Natural killer cell (primary cell): ENCODE measurements at places on chromosomes 1 and 21. TPM values are rescaled to one million over a fixed set of nuclear protein-coding genes. Genes with fewer than 3 reads are reported as not detected.

- peaks cover 7% of the 10 kb centered on the region for H3K27me3 ChIP-seq
- peaks cover 35% of the 10 kb centered on the region for H3K4me1 ChIP-seq
- DNase-seq, result peak; percentile 94
Observed at GRCh38 chr1:45543581-45544417, 6.8 kb upstream of the AKR1A1 start.

GRCh38 chr1:202323731-202324130, 18.0 kb downstream of the UBE2T start:
- H3K27ac ChIP-seq, result no peak overlapping the region
- DNase-seq, result no peak
- H3K4me1 ChIP-seq, result no peaks in the 10 kb centered on the region
- no peak overlapping the region for H3K4me3 ChIP-seq

GRCh38 chr1:38331496-38332210, 285.1 kb upstream of the POU3F1 start:
- no peak overlapping the region for H3K4me3 ChIP-seq
- no peak for DNase-seq
- no peak overlapping the region for H3K27ac ChIP-seq
- H3K4me1 ChIP-seq, result no peaks in the 10 kb centered on the region
- H3K36me3 ChIP-seq, result no peaks in the 10 kb centered on the region
- H3K27me3 ChIP-seq, result no peaks in the 10 kb centered on the region

DNA sequence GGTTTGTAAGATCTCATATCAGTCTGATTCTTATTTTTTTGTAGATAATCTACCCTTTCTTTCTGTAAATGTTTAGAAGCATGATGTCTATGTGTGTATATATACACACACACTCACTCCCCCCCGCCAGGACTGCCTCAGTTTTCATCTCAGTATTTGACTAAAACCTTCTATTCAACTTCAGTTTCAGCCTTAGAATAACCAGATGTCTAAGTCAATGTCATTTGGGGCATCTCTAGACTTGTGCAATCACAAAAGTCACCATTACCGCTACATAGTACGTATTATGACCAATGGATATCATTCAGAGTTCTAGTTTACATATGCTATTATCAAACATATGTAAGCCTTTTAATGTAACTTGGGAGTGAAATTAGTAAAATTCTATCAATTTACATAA, 53.3 kb upstream of the BOLA1 start:
- H3K36me3 ChIP-seq, result peaks cover 9% of the 10 kb centered on the region
- no peaks in the 10 kb centered on the region for H3K27me3 ChIP-seq
- peak overlapping the region; percentile 22 for H3K27ac ChIP-seq
- peaks cover 10% of the 10 kb centered on the region for H3K4me1 ChIP-seq
- H3K4me3 ChIP-seq, result no peak overlapping the region
- no peak for DNase-seq

Gene TMEM61
- not detected for total RNA-seq

DNA sequence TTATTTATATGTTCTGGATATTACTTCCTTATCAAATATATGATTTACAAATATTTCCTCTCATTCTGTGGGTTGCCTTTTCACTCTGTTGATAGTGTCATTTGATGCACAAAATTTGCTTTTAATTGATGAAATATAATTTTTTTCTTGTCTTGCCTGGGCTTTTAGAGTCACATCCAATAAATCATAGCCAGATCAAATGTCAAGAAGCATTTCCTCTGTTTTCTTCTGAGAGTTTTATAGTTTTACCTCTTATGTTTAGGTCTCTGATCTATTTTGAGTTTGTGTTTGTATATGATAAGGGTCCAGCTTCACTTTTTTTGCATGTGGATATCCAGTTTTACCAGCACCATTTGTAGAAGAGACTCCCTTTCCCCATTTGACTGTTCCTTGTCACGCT, 29.5 kb downstream of the CD46 start:
- no peaks in the 10 kb centered on the region for H3K4me1 ChIP-seq
- peaks cover 36% of the 10 kb centered on the region for H3K36me3 ChIP-seq
- DNase-seq, result no peak
- H3K27me3 ChIP-seq, result no peaks in the 10 kb centered on the region
- no peak overlapping the region for H3K4me3 ChIP-seq
- no peak overlapping the region for H3K27ac ChIP-seq

Gene TBX19
- total RNA-seq, result 5.3 TPM

DNA sequence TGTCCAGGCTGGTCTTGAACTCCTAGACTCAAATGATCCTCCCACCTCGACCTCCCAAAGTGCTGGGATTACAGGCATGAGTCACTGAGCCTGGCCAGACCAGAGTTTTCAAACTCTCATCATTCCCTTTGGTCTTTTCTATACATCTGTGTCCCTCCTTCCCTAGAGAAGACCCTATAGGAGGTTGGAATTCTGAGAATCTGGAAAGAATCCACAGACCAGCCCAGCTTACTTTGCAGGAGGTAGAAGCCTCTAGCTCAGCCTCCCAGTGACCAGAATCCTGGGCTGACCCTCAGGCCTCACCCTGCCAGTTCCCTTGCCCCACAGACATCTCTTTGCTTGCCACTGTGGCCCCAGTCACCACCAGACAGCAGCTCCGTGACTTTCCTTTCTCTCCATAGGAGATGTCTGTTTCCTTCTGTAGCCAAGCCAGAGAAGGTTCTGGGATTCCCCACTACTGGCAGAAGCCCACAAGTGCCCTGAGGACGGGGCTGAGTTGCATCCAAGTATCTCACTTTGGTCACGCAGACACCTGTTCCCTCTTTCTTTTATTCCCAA, 34.7 kb upstream of the KHDRBS1 start:
- H3K4me3 ChIP-seq, result no peak overlapping the region
- no peak overlapping the region for H3K27ac ChIP-seq
- H3K4me1 ChIP-seq, result peaks cover 29% of the 10 kb centered on the region
- no peaks in the 10 kb centered on the region for H3K36me3 ChIP-seq

DNA sequence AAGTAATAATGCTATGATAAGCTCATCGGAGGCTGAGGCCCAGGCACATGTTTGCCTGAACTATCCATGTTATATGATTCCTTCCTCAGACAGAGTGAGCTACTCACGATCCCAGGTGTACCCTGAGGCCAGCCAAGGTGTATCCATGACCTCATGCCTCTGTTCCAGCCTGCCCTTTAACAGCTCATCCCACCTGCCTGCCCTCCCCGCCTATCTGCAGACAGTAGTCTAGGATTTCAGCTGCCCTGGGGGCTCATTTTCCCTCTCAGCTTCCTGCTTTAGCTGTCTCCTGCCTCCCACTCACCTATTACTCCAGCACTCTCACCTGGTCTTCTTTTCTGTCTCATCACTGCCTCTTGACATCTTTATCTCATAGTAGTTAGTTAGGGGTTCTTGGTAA, 1.9 kb upstream of the IL24 start:
- no peaks in the 10 kb centered on the region for H3K36me3 ChIP-seq
- peaks cover 5% of the 10 kb centered on the region for H3K4me1 ChIP-seq
- H3K27ac ChIP-seq, result no peak overlapping the region
- H3K27me3 ChIP-seq, result no peaks in the 10 kb centered on the region

- H3K27me3 ChIP-seq, result peaks cover 4% of the 10 kb centered on the region
- H3K36me3 ChIP-seq, result no peaks in the 10 kb centered on the region
- peaks cover 25% of the 10 kb centered on the region for H3K4me1 ChIP-seq
- H3K4me3 ChIP-seq, result no peak overlapping the region
Observed at GRCh38 chr1:16146279-16147155, 9.4 kb downstream of the EPHA2 start.

Gene SLC44A5
- total RNA-seq, result 0.15 TPM

Gene TRIM63
- not detected for total RNA-seq

DNA sequence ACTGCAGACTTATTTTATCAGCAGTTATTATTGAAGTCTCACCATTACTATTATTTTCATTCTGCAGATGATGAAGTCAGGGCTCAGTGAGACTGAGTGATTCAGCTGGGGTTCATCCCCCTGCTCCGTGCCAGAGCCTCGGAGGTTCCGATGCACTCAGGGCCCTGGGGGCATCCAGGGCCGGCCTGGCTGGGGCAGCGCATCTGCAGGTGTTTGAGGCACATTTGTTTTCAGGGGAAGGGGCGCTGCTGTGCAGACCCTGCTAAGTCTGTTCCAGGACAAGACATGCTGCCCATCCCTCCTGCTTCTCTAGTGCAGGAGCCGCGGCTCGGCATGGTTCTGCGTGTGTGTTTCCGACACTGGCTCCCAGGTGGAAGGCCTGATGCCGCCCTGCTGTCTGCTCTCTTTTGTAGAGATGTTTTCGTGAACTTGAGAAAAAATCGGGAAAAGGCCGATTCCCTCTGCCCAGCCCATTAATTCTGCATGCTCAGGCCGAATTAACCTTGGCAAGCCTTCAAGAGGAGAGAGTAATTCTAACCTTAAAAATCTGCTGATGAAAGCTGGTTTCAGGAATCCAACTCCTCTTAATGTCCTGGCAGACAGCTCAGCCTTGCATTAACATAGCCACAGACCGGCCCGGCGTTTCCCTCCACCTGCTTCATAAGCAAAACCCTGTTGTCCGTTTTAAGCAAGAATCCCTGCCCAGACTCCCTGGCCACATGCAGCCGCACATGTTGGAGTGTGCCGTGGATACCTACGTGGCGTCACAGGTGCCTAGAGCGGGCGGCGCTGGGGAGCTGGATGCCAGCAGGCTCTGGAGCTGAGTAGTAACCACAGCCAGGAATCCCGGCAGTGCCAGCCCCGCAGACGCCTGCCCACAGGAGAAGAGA, 316.0 kb upstream of the VAMP3 start:
- no peaks in the 10 kb centered on the region for H3K36me3 ChIP-seq
- no peaks in the 10 kb centered on the region for H3K27me3 ChIP-seq
- no peak overlapping the region for H3K4me3 ChIP-seq
- no peaks in the 10 kb centered on the region for H3K4me1 ChIP-seq

Gene MTX1
- 27.9 TPM for total RNA-seq

GRCh38 chr1:47840393-47841190, 156.6 kb downstream of the TRABD2B start:
- no peak overlapping the region for H3K27ac ChIP-seq
- no peaks in the 10 kb centered on the region for H3K4me1 ChIP-seq
- H3K27me3 ChIP-seq, result no peaks in the 10 kb centered on the region

- H3K27me3 ChIP-seq, result no peaks in the 10 kb centered on the region
- no peak overlapping the region for H3K27ac ChIP-seq
- H3K36me3 ChIP-seq, result no peaks in the 10 kb centered on the region
- no peak overlapping the region for H3K4me3 ChIP-seq
- H3K4me1 ChIP-seq, result no peaks in the 10 kb centered on the region
Observed at GRCh38 chr1:62316135-62316534, 3.1 kb downstream of the KANK4 start.

DNA sequence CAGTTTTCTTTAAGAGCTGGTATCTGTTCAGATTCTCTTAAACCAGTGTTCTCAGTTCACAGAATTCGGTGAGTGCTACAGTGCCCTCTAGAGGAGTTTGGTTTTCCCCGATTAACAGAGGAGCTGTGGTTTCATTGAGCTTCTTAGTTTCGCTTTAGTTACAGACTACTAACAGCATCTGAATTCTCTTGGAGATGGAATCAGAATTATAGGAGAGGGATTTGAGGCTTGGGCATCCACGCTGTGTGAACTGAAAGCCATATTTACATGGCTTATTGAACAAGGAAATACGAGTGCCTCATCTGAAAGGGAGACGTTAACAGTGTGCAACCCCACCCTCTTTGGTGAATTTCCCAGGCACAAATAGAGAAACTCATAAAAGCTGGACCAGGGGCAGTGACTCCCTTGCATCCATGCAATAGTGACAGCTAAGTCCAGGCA, 202.0 kb downstream of the USH2A start:
- no peak overlapping the region for H3K27ac ChIP-seq
- no peaks in the 10 kb centered on the region for H3K27me3 ChIP-seq
- no peak overlapping the region for H3K4me3 ChIP-seq
- no peaks in the 10 kb centered on the region for H3K4me1 ChIP-seq
- no peaks in the 10 kb centered on the region for H3K36me3 ChIP-seq
- no peak for DNase-seq

DNA sequence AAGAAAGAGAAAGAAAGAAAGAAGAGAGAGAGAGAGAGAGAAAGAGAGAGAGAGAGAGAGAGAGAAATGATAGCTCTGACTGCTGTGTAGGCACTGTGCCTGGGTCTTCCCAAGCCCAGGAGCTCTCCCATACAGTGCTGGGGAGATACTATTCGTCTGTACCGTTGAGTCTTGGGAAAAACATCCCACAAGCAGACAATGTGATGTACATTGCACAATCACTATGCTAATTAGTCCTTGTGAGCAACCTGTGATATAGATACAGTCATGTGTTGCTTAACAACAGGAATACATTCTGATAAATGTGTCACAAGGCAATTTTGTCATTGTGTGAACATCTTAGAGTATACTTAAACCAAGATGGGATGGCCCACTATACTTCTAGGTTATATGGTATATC, 381.0 kb downstream of the HHAT start:
- no peak for DNase-seq
- no peaks in the 10 kb centered on the region for H3K36me3 ChIP-seq
- no peaks in the 10 kb centered on the region for H3K4me1 ChIP-seq
- H3K4me3 ChIP-seq, result no peak overlapping the region
- no peaks in the 10 kb centered on the region for H3K27me3 ChIP-seq
- H3K27ac ChIP-seq, result no peak overlapping the region

GRCh38 chr1:77687519-77687906, 5.1 kb upstream of the ZZZ3 start:
- peaks cover 13% of the 10 kb centered on the region for H3K4me1 ChIP-seq
- DNase-seq, result no peak
- no peak overlapping the region for H3K4me3 ChIP-seq
- H3K36me3 ChIP-seq, result no peaks in the 10 kb centered on the region

GRCh38 chr1:19153169-19153568, 56.9 kb downstream of the UBR4 start:
- H3K27me3 ChIP-seq, result no peaks in the 10 kb centered on the region
- no peak for DNase-seq
- no peaks in the 10 kb centered on the region for H3K4me1 ChIP-seq
- H3K27ac ChIP-seq, result no peak overlapping the region

GRCh38 chr1:113891631-113892220, 4.3 kb upstream of the BCL2L15 start:
- H3K4me1 ChIP-seq, result no peaks in the 10 kb centered on the region
- H3K36me3 ChIP-seq, result peaks cover 33% of the 10 kb centered on the region
- no peak for DNase-seq
- no peak overlapping the region for H3K4me3 ChIP-seq
- H3K27me3 ChIP-seq, result no peaks in the 10 kb centered on the region

Gene IL23R
- total RNA-seq, result 0.31 TPM

- peaks cover 5% of the 10 kb centered on the region for H3K27me3 ChIP-seq
- no peaks in the 10 kb centered on the region for H3K36me3 ChIP-seq
- no peak overlapping the region for H3K4me3 ChIP-seq
- no peak for DNase-seq
- no peak overlapping the region for H3K27ac ChIP-seq
- no peaks in the 10 kb centered on the region for H3K4me1 ChIP-seq
Observed at GRCh38 chr1:234345237-234345636, 28.0 kb upstream of the COA6 start.

GRCh38 chr1:151956957-151957497, 36.6 kb downstream of the S100A10 start:
- no peaks in the 10 kb centered on the region for H3K27me3 ChIP-seq
- H3K4me1 ChIP-seq, result no peaks in the 10 kb centered on the region
- no peaks in the 10 kb centered on the region for H3K36me3 ChIP-seq
- no peak overlapping the region for H3K27ac ChIP-seq
- no peak for DNase-seq
- H3K4me3 ChIP-seq, result no peak overlapping the region

DNA sequence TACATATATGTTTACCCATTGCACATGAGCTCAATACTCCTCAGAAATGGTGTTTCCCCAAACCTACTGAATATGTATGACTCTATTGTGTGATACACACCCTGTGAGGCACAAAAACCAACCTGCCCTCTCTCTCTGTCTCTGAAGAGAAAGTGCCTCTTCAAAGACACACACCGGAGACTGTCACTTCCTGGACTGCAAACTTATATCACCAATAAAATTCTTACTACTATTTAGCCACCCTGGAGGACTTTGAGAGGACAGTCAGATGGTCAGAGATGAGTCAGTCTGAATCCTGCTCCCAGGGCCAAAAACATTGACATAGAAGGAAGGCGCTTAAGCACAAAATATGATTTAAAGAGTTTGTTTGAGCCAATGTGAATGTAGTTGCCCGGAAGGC, 110.4 kb downstream of the PPIAL4G start:
- no peak overlapping the region for H3K4me3 ChIP-seq
- peaks cover 38% of the 10 kb centered on the region for H3K4me1 ChIP-seq
- H3K36me3 ChIP-seq, result no peaks in the 10 kb centered on the region
- H3K27me3 ChIP-seq, result no peaks in the 10 kb centered on the region

Gene AMY2A
- not detected for total RNA-seq

Gene ABCA4
- not detected for total RNA-seq
